ENCODE measurements at places on chromosomes 1 and 21.

DNA sequence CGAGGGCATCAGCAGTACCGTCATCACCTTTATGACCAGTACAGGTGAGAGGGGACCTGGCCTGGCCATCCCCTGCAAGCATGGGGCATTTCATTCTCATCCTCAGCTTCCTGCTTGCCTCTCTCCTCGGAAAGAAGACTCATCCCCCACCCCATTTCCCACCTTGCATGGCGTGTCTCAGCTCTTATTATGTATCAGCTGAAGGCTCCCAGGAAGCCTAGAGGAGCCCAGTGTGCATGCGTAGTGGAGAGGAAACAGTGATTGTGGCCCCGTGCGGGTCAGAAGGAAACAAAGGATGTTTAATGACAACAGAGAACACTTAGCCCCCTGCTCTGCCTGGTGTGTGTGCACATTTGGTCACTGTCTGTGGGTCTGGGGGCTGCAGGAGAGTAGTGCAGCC, 40.3 kb upstream of the CNTN2 start:
- no peak for DNase-seq

DNA sequence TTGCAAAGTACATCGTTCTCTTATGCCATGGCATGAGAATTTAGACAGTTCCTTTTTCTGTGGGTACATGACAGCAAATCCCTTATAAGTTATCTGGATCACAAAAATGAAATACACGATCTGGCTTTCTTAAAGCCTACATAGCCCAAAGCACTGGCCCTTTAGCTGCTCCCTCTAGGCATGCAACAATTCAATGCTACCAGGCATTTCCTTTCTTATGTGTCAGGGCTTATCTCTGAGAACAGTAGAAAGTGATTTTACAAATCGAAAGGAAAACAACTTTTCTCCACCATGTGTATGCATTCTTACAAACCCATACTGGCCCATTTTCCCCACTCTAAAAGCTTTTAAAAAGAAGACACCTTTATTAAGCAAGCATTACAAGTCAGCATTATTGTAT, 139.7 kb downstream of the GRIK1 start:
- DNase-seq = no peak

DNA sequence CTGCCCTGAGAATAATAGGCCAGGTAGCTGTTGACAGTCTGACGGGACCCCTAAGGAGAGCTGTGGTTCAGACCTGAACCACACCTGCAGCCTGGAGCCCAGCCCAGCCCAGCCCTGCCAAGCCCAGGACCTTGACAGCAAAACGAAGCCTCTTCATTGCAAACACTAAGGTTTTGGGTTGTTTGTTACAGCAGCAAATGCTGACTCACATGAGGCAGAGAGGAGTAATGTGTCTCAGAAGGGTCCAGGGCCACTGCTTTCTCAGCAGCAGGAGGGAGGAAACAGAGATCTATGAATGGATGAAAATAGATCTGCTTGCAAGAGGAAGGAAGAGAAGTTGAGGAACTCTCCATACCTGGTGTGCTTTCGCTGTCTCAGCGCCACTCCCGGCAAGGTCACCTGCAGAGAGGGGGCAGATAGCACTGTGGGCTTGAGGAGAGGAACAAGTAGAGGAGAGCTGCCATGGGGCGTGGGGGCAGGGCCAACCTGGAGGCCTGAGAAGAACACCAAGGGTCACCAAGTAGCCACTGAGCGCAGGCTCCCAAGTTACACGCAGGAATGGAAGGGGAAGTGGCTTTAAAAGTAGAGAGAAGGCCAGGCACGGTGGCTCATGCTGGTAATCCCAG, 127.2 kb downstream of the ZNF281 start:
- no peak for DNase-seq

DNA sequence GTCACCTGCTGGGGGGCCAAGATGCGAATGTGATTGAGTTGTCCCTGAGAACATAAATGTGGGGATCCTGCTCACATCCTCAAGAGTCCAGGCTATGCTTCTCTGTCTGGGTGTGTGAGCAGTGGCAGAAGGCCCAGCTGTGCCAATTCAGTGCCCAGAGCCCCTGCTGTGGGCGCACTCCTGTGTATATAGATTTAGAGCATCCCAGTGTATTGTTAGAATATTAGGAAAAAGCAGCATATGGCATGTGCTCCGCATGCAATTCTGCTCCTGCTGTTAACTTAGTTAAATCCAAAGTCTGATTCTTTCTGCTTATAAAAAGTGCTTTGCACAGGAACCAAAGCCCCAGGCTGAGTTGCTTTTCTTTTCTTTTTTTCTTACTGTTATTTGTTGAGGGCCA, 37.8 kb downstream of the FAM78B start:
- no peak for DNase-seq

DNA sequence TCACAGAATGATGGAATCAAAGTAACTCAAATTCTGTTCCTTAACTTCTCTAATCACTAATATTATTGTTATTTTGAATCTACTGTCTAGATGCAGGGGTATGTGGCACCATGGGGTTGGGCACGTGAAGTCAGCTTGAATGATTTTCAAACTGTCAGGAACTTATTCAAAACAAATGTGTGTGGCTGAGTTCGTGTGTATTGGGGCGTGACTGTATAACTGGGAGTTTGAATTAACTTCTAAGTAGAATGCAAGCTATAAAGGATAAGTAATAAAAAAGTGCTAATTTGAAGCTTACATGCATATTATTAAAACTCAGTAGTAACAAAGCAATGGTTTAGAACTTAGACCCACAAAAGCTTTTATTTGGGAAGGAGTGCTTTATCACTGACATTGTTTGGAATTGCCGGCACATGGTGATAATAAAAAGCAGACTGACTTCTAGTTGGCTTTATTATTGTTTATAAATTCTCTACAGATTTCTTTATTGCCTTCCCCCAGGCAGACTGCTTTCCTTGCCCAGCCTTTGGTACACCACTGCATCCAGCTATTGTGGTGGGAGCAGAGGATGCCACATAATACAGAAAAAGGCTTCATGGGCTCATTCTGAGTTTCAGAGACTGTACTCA, 84.3 kb downstream of the TENT5C start:
- DNase-seq = no peak

DNA sequence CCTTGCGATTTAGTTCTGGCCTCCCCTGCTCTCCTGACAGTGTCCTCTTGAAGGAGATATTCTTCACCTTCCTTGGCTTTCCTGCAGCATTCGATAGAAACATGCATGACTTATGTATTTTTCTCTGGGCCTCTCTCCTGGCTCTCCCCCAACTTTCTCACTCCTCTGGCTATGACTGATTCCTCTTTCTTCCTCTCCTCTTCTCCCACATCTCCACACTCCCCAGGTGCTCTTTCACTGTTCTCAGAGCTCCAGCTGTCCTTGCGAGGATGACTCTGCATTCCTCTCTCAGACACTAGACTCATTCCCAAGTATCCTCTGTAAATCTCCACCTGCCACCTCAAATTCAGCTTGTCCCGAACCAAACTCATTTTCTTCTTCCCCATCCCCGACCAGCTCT, 18.0 kb downstream of the LRRC42 start:
- DNase-seq = no peak

DNA sequence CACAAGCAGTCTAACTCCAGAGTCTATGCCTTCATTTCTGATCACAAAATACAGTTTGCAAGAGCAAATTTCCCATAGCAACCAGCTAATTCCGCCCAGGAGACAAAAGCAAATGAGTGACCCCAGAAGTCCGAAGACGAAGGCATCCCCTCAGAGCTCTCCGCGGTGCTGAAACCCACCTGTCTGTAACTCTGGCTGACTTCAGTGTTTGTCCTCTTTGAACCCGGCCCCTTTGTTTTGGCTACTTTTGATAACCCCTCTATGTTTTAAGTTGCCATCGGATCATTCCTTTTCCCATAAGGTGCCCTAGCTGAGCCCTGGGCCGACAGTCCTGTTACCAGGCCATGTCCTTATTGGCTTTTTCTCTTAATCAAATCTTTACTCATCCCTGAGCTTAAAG, 515.8 kb downstream of the PTPRU start:
- no peak for DNase-seq

DNA sequence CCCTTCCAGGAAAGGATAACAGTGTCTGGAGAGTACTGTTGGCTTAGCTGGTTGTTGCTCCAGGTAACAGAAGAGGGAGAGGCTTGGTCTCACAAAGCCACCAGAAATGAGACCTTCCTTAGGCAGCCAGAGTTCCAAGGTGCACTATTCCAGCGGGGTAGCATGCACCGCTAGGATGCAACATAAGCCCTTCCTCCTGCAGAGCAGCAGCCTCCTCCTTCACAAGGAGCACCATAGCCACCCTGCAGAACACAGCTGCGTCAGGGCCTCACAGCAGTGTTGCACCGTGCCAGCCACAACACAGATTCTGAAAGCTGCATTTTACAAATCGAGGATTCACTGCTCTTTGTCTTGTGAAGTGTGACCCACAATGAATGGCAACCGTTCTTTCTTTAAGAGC, 142.0 kb downstream of the CLIC6 start:
- no peak for DNase-seq

All from activated T-helper 2 cell treated with anti-CD3 and anti-CD28 coated beads, Interferon-gamma antibody, Interleukin-2, Interleukin-4, amounts not matched to agents 10 μg/mL and 5 μg/mL and 100 μg/mL, durations not matched to agents 14 hours and 24 hours and 36 hours (primary cell).